ENCODE measurements at places on chromosomes 11 and 22.

- no peak for DNase-seq
Measured at GRCh38 chr11:30282289-30282631, 40.6 kb upstream of the ARL14EP start.

DNA sequence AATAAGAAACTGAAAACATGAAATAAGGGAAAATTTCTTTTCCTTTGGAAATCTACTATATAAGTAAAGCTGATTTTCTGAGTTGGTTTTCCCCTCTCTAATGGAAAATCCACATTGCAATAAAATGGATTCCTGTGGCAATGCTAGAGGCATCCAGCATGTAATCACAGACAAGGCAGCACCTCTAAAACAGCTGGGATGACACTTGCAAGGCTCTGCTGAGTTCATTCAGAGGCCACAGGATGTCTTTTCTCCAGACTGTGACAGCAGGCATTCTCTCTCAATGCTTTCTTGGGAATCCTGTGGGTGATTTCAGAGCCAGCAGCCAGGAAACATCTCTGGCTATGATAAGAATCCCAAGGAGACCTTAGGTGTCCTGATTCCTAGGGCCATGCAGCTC, 201.3 kb upstream of the BLID start:
- no peak for DNase-seq

GRCh38 chr11:65502555-65503367, 3.9 kb downstream of the MALAT1 start:
- no peak for DNase-seq

DNA sequence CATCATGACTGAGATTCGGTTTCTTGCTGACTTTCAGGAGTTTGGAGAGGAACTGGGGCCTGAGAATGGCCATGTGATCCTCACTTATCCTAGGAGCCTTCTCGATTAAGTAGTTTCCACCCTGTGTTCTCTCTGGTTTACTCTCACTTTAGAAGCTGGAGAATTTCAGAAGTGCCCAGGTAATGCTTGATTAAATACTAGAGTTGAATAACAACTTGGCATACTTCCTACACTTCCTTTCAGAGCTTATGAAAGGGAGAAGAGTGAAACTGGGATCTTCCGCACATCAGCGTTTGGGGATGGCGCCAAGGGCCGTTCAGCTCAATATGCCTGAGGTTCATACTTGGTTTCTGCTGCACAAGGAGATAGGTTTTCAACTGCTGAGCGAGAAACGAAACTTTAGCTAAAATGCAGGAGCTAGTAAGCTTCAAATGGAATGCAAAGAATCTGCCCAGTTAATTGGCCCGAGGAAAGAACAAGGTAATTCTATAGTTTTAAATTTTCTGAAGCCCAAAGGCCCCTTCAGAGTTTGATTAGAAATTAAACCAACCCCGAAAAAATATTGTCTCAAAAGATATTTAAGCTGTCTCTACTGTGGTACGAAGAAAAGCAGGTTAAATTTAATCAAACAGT, 823 bp upstream of the MUC15 start:
- DNase-seq = no peak

DNA sequence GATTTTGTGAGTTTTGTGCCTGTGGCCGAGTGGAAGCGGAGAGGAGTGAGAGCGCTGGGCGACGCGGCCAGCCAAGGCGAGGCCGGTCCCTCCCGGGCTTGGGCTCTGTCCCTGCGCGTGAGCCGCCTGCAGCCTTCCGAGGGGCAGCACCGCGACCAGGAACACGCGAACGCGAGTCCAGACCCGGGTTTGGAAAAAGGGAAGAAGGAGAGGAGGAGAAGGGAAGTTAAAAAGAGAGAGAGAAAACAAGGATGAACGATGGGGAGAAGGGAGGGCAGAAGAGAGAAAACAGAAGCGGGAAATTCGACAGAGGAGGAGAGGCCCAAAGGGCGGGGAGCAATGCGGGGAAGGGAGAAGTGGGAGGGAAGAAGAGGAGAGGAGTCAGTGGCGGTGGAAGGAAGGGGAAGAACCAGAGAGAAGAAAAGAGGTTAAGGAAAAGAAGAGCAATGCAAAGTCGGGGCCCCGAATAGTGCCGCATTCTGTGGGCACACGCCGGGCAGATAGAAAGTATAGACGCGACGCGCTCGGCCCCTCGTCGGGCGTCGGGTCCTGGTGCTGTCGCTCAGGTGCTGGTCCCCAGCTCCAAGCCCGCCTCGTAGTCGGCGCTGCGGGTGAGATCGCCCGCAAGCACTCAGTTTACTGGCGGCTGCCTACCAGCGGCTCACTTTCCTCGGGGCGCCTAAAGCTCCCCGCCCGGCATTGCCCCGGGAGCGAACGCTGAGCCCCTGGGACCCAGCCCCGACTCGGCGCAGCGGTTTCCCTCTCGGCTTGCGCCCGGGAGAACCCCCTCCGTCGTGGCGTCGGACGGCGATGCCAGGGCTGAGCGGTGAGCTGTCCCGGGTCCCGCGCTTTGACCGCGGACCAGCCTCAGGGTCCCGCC, 2.8 kb upstream of the BARX2 start:
- no peak for DNase-seq

- no peak for DNase-seq
Measured at GRCh38 chr11:128210148-128210940, 377.0 kb downstream of the ETS1 start.
